T-helper 17 cell (primary cell): ENCODE measurements at places on chromosomes 13 and 19. TPM values are rescaled to one million over a fixed set of nuclear protein-coding genes. Genes with fewer than 3 reads are reported as not detected.

The HSPBP1 gene
- 23.1 TPM for total RNA-seq

The FGF21 gene
- not detected for total RNA-seq

The LGALS7B gene
- total RNA-seq = not detected

The SOX21 gene
- total RNA-seq = not detected

The LMO7 gene
- total RNA-seq = 10.2 TPM

The KLK6 gene
- not detected for total RNA-seq

The KL gene
- not detected for total RNA-seq

The ZNF560 gene
- not detected for total RNA-seq

The LILRA5 gene
- total RNA-seq = 1.1 TPM

The LMTK3 gene
- total RNA-seq = 11.5 TPM

The EBI3 gene
- total RNA-seq = not detected

The LILRB3 gene
- total RNA-seq = 6.2 TPM
